Renal pelvis (tissue), 12 donors: ENCODE measurements at places on chromosomes 6 and 20. TPM values are rescaled to one million over a fixed set of nuclear protein-coding genes. Genes with fewer than 3 reads are reported as not detected.

Gene C6orf58
- polyA plus RNA-seq = 0.52 TPM

Gene FOXP4
- 45.7 TPM for polyA plus RNA-seq

Gene SLC23A2
- 26.1 TPM for polyA plus RNA-seq

Gene AP5S1
- 12.5 TPM for polyA plus RNA-seq

Gene ARFGEF2
- 22.6 TPM for polyA plus RNA-seq

Gene C6orf132
- 5.8 TPM for polyA plus RNA-seq

Gene EPPIN
- polyA plus RNA-seq = 0.36 TPM

Gene RIN2
- polyA plus RNA-seq = 42.9 TPM

Gene SRMS
- 0.26 TPM for polyA plus RNA-seq

Gene TSHZ2
- polyA plus RNA-seq = 13.7 TPM

Gene AVP
- polyA plus RNA-seq = 0.34 TPM

Gene MC3R
- not detected for polyA plus RNA-seq

Gene CST1
- 0.11 TPM for polyA plus RNA-seq

Gene CLDN20
- polyA plus RNA-seq = 1.1 TPM

Gene ZC3H12D
- polyA plus RNA-seq = 0.29 TPM

Gene OXT
- polyA plus RNA-seq = 1.0 TPM

Gene ZSCAN26
- polyA plus RNA-seq = 40.9 TPM

Gene GCNT2
- 17.6 TPM for polyA plus RNA-seq

Gene SLC26A8
- polyA plus RNA-seq = 0.40 TPM

Gene SPATS1
- not detected for polyA plus RNA-seq

Gene SIRPB2
- polyA plus RNA-seq = 1.0 TPM

Gene CLPSL1
- 0.88 TPM for polyA plus RNA-seq

Gene LINC00237
- not detected for polyA plus RNA-seq

Gene TMEM14B
- polyA plus RNA-seq = 88.9 TPM

Gene RHAG
- 0.88 TPM for polyA plus RNA-seq

Gene ECT2L
- polyA plus RNA-seq = 0.21 TPM

Gene PRKN
- 8.0 TPM for polyA plus RNA-seq

Gene GPR63
- 4.3 TPM for polyA plus RNA-seq

Gene CRISP3
- polyA plus RNA-seq = 0.48 TPM
